ENCODE measurements at places on chromosomes 5 and 9.

GRCh38 chr9:15231788-15232635 is 75.0 kb downstream of the TTC39B start:
- DNase-seq = no peak

DNA sequence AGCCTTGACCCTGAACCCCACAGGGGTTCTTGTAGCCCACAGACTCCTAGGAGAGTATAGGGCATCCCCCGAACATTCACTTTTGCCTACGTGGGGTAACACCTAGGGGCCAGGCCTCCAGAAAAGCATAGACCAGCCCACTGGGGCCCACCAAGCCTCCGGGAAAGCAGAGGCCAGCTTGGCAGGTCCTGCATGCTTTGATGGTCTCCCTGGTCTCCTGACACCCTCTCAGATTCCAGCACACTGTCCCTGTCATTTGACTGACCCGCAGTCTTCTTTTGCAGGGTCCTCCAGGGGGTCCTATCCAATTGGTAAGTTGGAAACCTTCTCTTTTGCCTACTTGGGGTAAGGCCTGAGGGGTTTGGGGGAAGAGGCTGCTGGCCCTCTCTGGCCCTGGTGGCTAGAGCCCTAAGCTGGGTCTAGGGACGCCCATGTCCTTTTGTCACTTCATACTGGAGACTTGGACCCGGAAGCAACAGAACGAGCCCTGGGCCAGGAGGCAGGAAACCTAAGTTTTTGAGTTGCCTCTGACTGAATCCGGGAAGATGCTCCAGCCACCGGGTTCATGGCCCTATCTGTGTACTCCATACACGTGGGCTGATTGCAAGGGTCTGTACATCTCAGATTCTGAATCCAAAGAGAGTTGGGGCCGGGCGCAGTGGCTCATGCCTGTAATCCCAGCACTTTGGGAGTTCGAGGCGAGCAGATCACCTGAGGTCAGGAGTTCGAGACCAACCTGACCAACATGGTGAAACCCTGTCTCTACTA is 20.9 kb upstream of the ORM1 start:
- DNase-seq = no peak

DNA sequence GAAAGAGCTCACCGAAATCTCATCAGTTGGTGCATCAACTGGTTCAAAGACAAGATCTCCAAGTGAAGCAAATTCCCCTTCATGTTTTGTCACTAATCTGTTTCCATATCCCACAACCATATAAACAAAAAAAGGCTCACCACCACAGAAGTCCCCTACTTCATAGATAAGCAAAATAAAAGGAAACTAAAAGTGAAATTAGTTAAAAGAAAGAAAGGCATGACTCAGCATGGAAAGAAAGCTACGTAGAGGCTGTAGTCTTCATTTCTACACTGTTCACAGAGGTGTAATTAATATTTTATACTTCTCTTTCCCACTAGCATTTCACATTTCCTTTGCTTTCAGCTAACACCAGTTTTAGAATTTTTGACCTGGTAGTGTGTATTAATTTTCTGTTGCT is 208.0 kb downstream of the CYLC2 start:
- DNase-seq = no peak

DNA sequence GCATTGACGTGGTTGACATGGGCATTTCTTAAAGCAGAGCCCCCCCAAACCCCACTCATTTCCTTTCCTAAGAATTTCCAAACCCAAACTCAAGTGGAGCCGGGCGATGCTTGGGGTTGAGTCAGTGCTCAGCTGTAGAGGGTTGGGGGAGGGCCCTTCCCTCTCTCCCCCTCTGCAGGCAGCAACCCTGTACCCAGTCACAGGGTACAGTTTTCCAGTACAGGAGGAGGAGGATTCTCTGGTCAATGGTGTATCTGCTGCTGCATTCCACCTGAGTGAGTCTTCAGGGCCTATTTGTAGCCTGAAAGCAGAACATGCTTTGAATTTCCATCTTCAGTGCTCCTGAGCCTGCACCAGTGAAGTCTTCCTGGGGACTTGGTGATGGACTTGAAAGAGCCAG is 55.8 kb downstream of the ENTREP1 start:
- no peak for DNase-seq

- no peak for DNase-seq
Observed at GRCh38 chr9:137397675-137398423, 25.1 kb downstream of the EXD3 start.

GRCh38 chr5:63255594-63255993 is 677.0 kb downstream of the LRRC70 start:
- no peak for DNase-seq

DNA sequence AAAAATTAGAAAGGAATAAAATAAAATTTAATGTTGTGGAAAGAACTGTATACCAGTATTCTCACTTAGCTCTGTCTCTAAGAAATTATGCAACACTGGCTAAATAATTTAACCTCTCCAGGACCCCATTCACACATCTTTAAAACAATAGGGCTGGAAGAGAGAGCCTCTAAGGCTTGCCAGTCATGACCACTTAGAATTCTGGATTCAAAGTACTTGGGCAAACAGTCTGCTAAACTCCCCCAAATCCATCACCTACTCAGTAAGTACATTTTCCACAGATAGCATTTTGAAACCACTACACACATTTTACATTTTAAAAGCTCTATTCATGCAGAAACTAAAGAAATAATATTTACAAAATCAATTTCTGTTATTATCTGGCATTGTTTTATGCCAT is 291.7 kb downstream of the TMEM167A start:
- DNase-seq = no peak

DNA sequence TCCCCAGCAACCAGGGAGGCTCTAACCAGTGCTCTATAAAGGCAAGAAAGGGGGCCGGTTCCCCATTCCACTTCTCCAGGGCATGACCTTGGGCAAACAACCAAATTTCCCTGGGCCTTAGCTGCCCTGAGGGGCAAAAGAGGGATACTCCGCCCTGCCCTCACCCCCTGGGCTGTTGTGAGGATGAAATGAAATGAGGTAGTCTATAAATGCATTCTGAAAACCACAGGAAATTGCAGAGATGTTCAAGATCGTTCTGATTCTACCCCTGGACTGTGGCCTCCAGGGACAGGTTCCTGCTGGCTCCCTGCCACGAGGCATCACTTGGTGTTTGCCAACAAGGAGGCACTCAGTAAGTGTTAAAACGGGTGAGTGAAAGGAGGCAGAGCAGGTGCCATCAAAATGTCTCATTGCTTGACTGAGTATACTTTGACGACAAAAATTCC is 5.7 kb downstream of the RAPGEF1 start:
- DNase-seq = peak; percentile 92

GRCh38 chr5:14773588-14773987 is 98.0 kb downstream of the ANKH start:
- no peak for DNase-seq

DNA sequence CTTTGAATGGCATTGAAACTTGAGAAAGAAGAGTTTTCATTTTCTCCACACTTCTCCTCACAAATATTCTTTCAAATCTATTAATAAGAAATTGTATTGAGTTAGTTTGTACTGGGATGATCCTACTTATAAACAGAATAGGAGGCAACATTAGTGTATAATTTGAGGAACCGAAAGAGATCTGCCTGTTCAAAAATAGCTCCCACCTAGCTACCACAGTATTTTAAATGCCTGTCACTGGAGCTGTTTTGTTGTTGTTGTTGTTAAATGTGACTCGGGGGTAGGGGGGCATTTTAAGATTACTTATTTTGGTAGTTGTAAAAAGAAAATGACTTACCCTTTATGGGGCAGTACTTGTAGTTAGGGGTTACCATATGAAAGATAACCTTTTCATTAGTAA is 20.1 kb upstream of the HAPLN1 start:
- DNase-seq = no peak

DNA sequence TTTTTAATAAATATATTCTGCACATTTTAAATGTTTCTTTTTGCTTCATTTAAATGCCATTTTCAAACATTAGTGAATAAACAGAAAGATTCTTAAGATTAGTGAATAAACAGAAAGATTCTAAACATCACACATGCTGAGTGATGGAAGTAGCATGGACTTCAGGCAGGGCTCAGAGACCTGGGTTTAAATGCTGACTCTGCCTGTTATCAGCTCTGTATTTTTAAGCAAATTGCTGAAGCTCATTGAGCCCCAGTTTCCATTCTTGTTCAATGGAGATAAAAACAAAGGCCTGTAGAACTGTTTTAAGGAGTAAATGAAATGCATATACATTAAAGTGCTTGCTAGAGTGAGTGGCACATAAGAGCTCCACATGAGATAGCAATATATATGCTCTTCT is 8.1 kb upstream of the LVRN start:
- no peak for DNase-seq

- DNase-seq = peak; percentile 83
Observed at GRCh38 chr9:113255438-113255837, 19.9 kb downstream of the CDC26 start.

GRCh38 chr9:16899606-16900005 is 29.1 kb upstream of the BNC2 start:
- no peak for DNase-seq

GRCh38 chr5:81154725-81155124 is 78.4 kb upstream of the CKMT2 start:
- no peak for DNase-seq

- DNase-seq = no peak
Observed at GRCh38 chr5:143230676-143230996, 172.8 kb downstream of the NR3C1 start.

DNA sequence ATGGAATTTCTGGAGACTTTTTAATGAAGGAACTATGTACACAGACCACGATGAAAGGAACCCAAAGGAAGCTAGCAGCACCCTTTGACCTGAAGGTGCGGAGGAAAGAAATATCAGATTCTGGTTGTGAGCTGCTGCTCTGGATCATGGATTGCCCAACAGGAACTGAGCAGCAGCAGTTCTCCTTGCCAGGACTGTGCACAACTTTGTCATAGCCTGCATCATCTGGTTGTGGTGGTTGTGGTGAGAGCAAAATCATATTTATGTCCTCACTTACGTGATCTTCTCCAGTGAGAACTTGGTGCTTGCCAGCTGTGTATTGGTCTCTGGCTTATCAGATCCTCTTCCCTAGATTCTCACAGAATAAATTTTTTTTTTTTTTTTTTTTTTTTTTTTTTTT is 70.7 kb upstream of the LPAR1 start:
- no peak for DNase-seq

DNA sequence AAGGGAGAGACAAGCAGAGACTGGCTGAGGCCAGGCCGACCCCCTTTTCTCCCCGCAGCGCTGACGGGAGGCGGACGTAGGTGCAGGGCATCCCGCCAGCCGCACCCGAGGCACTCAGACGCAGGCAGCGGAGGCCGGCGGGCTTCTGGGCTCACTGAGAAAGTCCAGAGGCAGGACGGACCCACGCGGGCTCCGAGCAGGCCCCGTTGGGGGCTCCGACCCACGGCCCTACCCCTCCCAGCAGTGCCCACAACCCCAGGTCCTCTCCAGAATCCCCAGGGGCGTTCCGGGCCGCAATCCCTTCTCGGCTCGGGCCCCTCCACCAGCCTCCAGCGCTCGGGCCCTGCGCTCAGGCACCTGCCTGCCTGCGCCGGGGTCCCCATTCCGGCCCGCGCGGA is 543 bp downstream of the MTMR12 start:
- peak; percentile 24 for DNase-seq

DNA sequence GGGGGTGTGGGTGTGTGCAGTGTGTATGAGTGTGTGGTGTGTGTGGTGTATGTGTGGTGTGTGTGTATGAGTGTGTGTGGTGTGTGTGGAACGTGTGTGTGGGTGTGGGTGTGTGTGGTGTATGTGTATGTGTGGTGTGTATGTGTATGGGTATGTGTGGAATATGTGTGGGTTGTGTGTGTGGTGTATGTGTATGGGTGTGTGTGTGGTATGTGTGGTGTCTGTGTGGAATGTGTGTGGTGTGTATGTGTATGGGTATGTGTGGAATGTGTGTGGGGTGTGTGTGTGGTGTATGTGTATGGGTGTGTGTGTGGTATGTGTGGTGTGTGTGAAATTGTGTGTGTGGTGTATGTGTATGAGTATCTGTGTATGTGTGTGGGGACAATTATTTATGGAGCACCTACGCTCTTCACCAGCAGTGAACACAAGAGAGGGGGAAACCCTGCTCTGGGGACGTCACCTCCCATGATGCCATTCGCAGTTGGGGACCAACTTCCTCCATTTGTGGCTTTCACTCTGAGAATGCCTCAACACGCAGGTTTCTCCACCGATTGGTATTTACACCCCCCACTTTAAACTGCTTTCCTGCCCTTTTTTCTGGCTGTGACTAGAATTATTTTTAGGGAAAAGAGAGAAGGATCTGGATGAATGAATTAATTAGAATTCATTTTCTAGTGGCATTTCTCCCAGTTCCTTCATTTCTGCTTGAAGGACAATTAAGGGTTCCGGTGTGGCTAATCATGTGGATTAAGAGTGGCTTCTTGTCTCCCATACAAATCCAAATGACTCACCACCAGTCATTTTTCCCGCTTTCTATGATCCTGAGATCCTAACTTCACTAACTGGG is 238.1 kb downstream of the ROR2 start:
- no peak for DNase-seq

DNA sequence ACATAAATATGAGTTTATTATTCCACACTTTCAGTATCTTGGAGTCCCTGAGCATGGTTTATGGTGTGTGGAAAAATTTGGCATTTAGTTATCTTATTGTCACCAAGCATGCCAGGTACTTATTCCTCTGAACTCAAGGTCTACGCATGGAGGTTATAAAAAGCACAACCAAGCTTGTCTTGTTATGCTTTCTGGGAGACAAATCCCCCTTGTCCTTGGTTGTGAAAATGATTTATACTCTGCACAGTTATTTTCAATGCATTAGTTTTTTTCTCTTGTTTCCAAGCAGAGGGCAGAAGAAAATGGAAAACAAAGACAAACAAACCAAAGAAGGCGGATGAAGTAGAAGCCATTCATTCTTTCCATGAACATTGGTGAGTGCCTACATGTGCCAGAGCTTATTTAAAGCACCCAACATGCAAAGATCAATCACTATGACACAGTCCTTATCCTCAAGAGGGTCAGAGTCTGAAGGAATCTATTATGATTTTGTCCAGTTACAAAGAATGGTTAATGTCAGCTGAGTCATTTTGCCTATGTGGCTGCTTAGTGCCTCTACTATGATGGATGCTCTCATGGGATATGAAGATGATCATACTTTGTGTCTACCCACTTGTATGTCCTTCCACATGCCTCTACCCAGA is 323.1 kb downstream of the TENT4A start:
- DNase-seq = no peak

GRCh38 chr5:36642089-36642488 is 35.7 kb downstream of the SLC1A3 start:
- no peak for DNase-seq

- DNase-seq = no peak
Observed at GRCh38 chr5:157342822-157343402, 77.0 kb downstream of the CYFIP2 start.

GRCh38 chr9:111190347-111190746 is 139.7 kb downstream of the OR2K2 start:
- no peak for DNase-seq

DNA sequence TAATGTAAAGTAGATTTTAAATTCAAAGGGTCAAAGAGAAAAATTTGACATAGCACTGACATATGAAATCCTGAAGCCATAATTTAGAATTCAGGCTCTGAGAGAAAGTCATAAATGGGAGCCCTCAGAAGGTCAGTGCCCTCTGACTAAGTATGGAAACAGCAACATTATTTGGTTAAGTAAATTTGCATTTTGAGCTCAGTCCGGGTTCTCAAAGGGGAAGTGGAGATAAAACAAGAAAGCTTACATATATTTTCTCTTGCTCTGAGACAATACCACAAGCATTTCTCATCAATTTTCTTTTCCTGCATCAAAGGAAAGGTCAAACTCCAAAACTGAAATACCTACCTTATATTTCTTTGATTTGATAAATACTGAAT is 348.0 kb downstream of the SEMA5A start:
- no peak for DNase-seq

- no peak for DNase-seq
Observed at GRCh38 chr9:33524306-33524947, 376 bp downstream of the ANKRD18B start.

GRCh38 chr5:1034421-1034905 is 25.9 kb downstream of the NKD2 start:
- no peak for DNase-seq

Data from GF-D8 (cell line).